ENCODE measurements at places on chromosomes 7 and 10. TPM values are rescaled to one million over a fixed set of nuclear protein-coding genes. Genes with fewer than 3 reads are reported as not detected.

Gene SRRT
- 29.6 TPM for polyA plus RNA-seq

Gene BUB3
- 96.4 TPM for polyA plus RNA-seq

Gene TAS2R41
- not detected for polyA plus RNA-seq

Gene SYT15B
- polyA plus RNA-seq = not detected

Gene MEPCE
- 28.4 TPM for polyA plus RNA-seq

Gene WNT8B
- not detected for polyA plus RNA-seq

Gene TMEM213
- not detected for polyA plus RNA-seq

Gene CTAGE15
- polyA plus RNA-seq = not detected

Gene GCK
- polyA plus RNA-seq = not detected

Gene SYT15
- polyA plus RNA-seq = not detected

Gene MUC3A
- not detected for polyA plus RNA-seq

Gene PPP1R17
- polyA plus RNA-seq = 2.0 TPM

Gene LRRC4
- 0.12 TPM for polyA plus RNA-seq

Gene ANKRD30A
- not detected for polyA plus RNA-seq

Gene GET4
- 40.4 TPM for polyA plus RNA-seq

Gene VWDE
- not detected for polyA plus RNA-seq

Gene SMKR1
- not detected for polyA plus RNA-seq

Gene IRF5
- polyA plus RNA-seq = 155 TPM

Gene FAM241B
- polyA plus RNA-seq = not detected

Gene MOGAT3
- not detected for polyA plus RNA-seq

Gene SPDYE11
- polyA plus RNA-seq = not detected

Gene ACTL6B
- not detected for polyA plus RNA-seq

Gene GSAP
- polyA plus RNA-seq = 35.6 TPM

Gene TSPAN15
- 0.39 TPM for polyA plus RNA-seq
